Lower lobe of right lung (tissue), 2 donors: ENCODE measurements at places on chromosomes 5 and 9.

GRCh38 chr9:130301483-130302286 lies 36.1 kb downstream of the HMCN2 start:
- no peak for DNase-seq

DNA sequence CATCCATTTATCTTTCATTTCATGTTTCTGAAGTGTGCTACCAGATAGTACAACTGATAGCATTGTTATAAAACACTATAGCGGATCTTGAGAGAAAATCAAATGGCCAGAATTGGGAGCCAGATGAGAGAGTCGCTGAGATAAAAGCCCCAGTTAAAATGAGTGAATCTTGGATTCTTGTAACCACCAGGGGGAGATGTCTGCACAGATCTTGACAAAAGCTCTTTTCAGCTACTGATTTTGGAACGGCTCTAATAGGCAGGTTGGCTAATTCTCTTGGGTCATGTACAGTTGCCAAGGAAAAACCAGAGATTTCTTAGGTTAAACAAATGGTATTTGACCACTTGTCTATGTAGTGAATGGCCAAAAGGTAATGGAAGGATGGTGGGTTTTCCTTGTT lies 21.7 kb downstream of the F2RL2 start:
- no peak for DNase-seq

- no peak for DNase-seq
Observed at GRCh38 chr5:163384669-163385068, 52.7 kb upstream of the CCNG1 start.

DNA sequence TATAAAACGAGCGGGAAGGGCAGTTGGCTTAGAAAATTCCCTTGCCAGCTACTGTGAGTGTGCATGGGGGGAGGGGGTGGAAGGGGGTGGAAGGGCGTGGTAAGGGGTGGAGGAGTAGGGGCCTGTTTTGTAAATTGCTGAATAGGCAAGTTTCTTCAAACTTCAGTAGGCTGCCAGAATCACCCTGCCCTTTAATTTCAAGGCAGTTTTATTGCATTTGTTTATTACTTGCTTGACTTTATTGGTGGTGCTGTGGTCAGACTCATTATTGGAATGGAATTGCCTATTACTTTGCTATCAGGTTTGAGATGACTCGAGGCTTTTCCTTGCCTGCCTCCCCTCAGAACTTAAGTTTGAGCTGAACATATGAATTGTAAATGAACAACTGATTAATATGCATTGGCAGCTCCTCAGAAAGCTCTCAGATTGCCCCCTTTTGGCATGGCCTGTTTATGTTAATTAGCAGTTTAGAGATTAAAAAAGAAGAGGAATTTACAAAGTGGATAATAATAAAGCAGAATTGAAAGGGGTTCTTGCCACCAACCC lies 76.0 kb downstream of the SEMA6A start:
- DNase-seq, result no peak

GRCh38 chr5:129361441-129362025 lies 98.6 kb upstream of the ADAMTS19 start:
- DNase-seq, result no peak

GRCh38 chr5:135537745-135538144 lies 2.0 kb upstream of the NEUROG1 start:
- no peak for DNase-seq

GRCh38 chr9:132857616-132858342 lies 20.3 kb downstream of the AK8 start:
- no peak for DNase-seq

DNA sequence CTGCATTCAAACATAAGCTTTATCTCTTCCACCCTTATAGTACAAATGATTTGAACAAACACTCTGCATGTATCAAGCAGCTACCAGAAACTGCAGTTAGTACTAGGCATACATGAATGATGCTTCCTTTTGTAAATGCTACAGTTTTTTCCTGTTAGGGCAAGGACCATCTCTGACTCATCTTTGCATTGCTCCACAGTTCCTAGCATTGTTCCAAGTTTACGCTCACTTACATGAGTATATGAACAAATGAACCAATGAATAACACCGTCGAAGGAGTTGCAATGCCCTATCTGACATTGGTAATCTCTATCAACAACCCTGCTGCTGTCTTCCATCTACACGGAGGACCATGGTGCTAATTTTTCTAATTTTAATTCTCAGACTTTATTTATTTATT lies 2.1 kb upstream of the ALDH7A1 start:
- DNase-seq, result no peak

GRCh38 chr9:15333376-15333881 lies 26.4 kb upstream of the TTC39B start:
- no peak for DNase-seq
